Activated T-cell treated with anti-CD3 and anti-CD28 coated beads, Interleukin-2, amount 50 U/mL, for 4 hours (primary cell): ENCODE measurements at places on chromosomes 7 and 10. TPM values are rescaled to one million over a fixed set of nuclear protein-coding genes. Genes with fewer than 3 reads are reported as not detected.
A peak's percentile ranks its signal among the peaks of the same experiment; 100 is the strongest.

The RASA4 gene
- total RNA-seq, result 47.4 TPM

DNA sequence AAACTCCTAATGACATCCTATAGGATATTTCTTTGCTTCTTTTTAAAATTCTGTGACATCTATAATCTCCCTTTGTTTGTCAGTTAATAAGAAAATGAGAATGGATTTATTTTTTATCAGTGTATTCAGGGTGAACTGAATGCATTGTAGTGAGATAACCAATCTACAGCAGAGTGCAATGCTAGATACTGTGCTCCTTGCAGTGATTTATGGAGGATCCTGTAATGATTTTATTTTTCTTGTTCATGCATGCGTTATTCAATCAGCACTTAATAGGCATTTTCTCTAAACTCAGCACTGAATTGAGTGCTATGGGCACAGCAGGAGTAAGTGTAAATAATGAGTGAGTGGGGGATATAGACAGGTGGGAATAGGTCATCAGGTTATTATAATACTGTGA is 253.9 kb downstream of the CDK14 start:
- DNase-seq, result no peak

The HOXA13 gene
- total RNA-seq, result not detected

GRCh38 chr10:62811159-62811875 is 4.8 kb downstream of the EGR2 start:
- peak; percentile 49 for DNase-seq

DNA sequence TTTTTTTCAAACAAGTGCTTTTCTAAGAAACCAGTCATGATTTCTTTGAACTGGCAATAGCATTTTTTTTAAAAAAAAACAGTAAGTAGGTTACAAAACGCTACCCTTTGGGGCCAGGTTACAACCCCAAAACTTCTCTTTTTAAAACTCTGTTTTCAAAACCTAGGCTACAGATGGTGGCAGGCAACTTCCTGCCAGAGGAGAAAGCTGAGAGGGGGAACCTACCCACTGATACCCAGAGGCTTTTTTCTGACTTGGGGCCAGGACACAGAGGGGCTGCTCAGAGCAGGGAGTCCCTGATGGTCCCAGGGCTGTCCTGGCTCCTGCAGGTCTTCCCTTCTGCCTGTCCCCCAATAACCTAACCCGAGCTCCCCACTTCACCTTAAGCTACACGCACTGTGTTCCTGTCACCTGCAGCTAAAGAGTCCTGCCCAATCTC is 6.9 kb downstream of the STN1 start:
- no peak for DNase-seq
